ENCODE measurements at places on chromosomes 13 and 19. TPM values are rescaled to one million over a fixed set of nuclear protein-coding genes. Genes with fewer than 3 reads are reported as not detected.

GRCh38 chr13:40399756-40400155 is 266.7 kb downstream of the FOXO1 start:
- no peak for DNase-seq

DNA sequence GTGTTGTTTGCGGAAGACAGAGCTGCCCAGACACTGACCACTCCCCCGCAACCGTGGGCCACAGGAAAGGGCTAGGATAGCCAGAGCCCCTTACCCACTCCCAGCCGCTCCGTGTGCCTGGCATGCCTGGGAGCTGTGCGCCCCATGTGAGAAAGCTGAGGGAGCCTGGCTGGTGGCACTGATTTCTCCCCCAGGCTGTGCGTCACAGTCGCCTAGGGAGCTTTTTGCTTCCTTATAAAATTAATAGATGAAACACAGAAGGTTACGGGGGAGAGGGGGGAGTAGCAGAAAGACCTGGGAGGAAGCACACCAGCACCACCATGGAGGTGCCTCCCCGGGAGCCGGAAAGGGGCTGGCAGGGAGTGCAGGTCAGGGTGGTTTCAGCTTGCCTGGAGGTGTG is 24.7 kb downstream of the DPF1 start:
- no peak for DNase-seq

ZSCAN4 gene
- polyA plus RNA-seq, result not detected

- DNase-seq, result no peak
Observed at GRCh38 chr19:31408460-31409124, 59.4 kb upstream of the TSHZ3 start.

DNA sequence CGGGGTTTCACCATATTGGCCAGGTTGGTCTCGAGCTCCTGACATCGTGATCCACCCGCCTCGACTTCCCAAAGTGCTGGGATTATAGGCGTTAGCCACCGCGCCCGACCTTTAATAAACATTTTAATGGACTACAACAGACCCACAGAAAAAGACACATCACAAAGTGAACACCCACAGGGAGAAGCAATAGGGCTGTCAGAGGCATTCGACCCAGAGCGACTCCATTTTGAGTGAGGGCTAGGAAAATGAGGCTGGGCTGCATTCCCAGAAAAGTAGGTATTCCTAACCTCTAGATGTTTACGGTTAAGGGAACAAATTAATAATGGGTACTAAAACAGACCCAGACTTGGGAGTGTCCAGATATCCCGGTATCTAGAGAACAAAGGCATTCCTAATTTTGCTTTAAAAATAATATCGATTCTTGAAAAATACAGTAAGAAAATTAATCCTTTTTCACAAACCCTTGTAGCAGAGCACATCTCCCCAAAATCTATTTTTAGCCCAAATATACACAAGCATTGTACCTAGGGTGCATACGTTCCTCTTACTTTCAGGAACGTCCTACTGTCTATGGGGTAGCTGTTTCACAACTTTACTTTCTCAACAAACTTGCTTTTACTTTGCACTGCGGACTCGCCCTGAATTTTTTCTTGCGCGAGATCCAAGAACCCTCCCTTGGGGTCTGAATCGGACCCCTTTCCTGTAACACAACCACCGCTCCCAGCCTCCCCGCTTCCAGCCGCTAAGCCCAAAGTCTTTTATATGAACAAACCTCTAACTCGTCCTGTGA is 811 bp upstream of the ZNF8 start:
- DNase-seq, result no peak

DNA sequence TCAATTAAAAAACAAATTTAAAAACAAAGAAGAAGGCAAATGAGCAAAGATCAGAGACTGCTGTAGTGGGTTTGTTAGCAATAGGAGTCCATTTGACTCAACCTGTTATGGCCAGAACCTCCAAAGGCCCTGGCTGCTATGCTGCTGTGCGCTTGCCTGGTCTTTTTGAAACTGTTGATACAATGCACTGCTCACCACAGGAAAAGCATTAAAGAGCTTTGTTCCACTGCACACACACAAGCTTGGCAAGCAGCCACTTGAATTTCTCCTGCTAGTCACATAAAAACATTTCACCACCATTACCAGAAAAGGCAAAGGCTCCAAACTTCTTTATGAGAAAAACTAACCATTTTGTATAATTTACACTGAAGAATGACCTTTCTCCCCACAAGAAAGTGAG is 132.2 kb downstream of the FREM2 start:
- DNase-seq, result no peak

- no peak for DNase-seq
Observed at GRCh38 chr13:51723529-51723928, 80.4 kb downstream of the DHRS12 start.

DNA sequence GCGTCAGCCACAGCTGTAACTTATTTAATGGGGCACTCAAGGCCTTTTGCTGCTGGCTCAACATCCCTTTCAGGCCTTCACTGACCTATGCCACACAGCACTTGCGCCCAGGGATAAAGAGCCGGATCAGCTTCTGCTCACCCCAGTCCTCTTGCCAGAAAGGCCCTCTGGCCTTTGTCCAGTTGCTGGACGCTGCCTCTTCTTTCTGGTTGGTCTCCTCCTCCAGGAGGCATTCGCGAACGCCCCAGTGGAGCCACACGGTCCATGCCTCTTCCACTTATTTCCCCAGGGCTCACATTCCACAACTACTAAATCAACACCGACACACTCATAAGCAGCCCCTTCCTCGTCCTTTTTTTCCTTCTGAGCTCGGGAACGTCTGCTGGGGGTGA is 3.7 kb upstream of the ZNF329 start:
- no peak for DNase-seq

- no peak for DNase-seq
Observed at GRCh38 chr13:29170436-29171082, 350.4 kb downstream of the MTUS2 start.

GRCh38 chr13:23447927-23448326 is 14.4 kb upstream of the SACS start:
- no peak for DNase-seq

- DNase-seq, result peak; percentile 49
Observed at GRCh38 chr13:22278336-22278929, 607.6 kb downstream of the FGF9 start.

LILRA1 gene
- 1.1 TPM for polyA plus RNA-seq

GRCh38 chr13:101416181-101417042 is at the start of gene NALCN:
TSS of gene NALCN (minus strand) at chr13:101416508. CDS start at chr13:101399126, 17,382 bp downstream.
- DNase-seq, result no peak

Measured in liver (tissue), 10 donors.